ENCODE measurements at places on chromosomes 3 and 15. TPM values are rescaled to one million over a fixed set of nuclear protein-coding genes. Genes with fewer than 3 reads are reported as not detected.

DNA sequence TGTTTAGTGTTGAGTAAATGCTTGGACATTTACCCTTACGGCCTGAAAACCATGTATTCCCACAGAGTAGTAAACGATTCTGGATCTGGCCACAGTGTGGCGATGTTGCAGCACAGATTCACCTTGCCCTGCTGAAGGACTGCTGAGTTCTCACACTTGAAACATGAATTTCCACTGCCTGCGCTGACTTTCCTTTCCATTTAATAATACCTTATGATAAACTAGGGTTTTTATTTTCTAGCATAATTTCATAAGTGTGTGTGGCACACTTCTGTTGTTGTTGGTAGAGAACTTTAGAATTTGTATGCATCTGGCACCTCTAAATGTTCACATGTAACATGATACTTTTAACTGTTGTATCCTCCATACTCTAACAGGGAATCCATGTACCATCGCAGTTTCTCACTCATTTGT lies 53.9 kb downstream of the C3orf38 start:
- no peaks in the 10 kb centered on the region for H3K36me3 ChIP-seq
- H3K4me3 ChIP-seq = no peak overlapping the region
- no peaks in the 10 kb centered on the region for H3K4me1 ChIP-seq
- H3K27me3 ChIP-seq = peaks cover 4% of the 10 kb centered on the region

Gene GABRG3
- not detected for total RNA-seq

DNA sequence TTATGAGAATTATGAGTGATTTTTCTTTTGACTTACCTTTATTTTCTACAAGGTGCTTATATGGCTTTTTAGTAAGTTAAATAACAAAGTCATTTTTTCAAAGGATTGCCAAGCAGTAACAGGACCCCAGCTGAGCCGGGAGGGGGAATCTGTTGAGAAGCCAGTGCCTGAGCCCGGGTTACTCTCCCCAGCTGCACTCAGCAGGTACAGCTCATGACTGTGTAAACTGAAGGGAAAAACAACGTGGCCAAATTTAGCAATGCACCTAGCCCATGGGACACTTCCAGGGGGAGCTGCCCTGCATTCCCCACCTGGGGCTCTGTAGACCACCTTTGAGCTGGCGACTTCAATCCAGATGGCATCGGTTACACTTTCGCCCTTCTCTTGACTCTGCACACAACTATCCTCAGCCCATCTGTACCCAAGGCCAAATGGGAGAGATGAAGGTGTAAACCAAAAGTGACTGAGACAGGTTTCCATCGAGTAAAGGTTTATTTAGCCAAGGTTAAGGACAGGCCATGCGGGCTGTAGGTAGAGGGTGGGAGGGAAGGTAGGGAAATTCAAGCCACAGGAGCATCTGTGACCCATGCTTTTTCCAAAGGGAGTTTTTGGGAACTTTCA lies 18.2 kb upstream of the HCN4 start:
- peaks cover 24% of the 10 kb centered on the region for H3K27me3 ChIP-seq
- H3K4me3 ChIP-seq = no peak overlapping the region
- no peak for DNase-seq
- no peaks in the 10 kb centered on the region for H3K4me1 ChIP-seq
- H3K36me3 ChIP-seq = no peaks in the 10 kb centered on the region
- no peak overlapping the region for H3K27ac ChIP-seq

- H3K36me3 ChIP-seq = no peaks in the 10 kb centered on the region
- peak overlapping the region; percentile 44 for H3K4me3 ChIP-seq
- no peak overlapping the region for H3K27ac ChIP-seq
- H3K27me3 ChIP-seq = peaks cover 36% of the 10 kb centered on the region
- H3K4me1 ChIP-seq = peaks cover 6% of the 10 kb centered on the region
- peak; percentile 43 for DNase-seq
Observed at GRCh38 chr3:194003114-194004057, 132.6 kb upstream of the HES1 start.

Gene CASR
- total RNA-seq = not detected

DNA sequence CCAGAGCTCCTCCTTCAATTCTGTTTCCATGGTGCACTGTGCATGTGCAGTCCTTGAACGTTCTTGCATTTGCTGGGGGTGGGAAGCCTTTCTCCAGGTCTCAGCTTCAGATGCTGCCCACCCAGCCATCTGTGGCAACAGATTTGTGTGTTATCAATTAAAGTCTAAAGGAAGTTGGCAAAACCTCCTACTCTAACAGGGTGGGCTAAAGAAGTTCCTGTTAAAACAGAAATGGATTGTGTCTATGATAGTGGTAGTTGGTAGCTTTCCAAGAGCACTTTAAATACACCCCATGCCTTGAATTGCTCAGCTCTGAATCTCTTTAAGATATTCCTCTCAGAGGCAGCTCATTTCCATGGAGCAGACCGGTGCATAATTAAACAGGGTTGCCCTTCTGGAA lies 488.0 kb upstream of the SUCLG2 start:
- DNase-seq = no peak
- H3K27ac ChIP-seq = no peak overlapping the region
- H3K4me3 ChIP-seq = no peak overlapping the region

Gene PPP1R14D
- total RNA-seq = not detected

DNA sequence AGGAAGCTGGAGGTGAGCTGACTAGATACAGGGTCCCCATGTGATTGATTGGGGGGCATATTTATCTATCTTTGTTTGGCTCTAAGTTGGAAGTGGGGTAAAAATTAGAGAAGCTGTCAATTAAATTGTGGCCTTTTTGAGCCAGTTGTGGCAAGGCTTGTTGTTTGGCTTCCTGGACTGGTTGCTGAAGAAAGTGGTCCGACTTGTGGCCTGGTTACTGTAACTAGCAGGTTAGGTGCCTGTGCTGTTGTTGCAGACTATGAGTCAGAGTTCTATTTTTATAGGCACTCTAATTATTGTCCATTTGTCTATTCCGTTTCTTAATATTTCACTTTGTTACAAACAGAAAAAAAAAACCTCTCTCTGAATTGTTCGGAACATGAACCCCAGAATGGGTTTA lies 129.1 kb upstream of the CNTN6 start:
- H3K27ac ChIP-seq = no peak overlapping the region
- H3K27me3 ChIP-seq = no peaks in the 10 kb centered on the region
- no peak for DNase-seq
- H3K36me3 ChIP-seq = peaks cover 3% of the 10 kb centered on the region
- H3K4me3 ChIP-seq = no peak overlapping the region

GRCh38 chr3:185030399-185030798 lies 122.5 kb downstream of the C3orf70 start:
- no peaks in the 10 kb centered on the region for H3K4me1 ChIP-seq
- no peak for DNase-seq
- no peaks in the 10 kb centered on the region for H3K27me3 ChIP-seq
- H3K27ac ChIP-seq = no peak overlapping the region
- H3K36me3 ChIP-seq = peaks cover 68% of the 10 kb centered on the region

- H3K4me1 ChIP-seq = no peaks in the 10 kb centered on the region
- H3K36me3 ChIP-seq = no peaks in the 10 kb centered on the region
- H3K27me3 ChIP-seq = peaks cover 32% of the 10 kb centered on the region
- H3K27ac ChIP-seq = no peak overlapping the region
- no peak for DNase-seq
Observed at GRCh38 chr3:9139366-9139765, 110.1 kb downstream of the SRGAP3 start.

Gene UROC1
- not detected for total RNA-seq

Gene GP9
- total RNA-seq = not detected

DNA sequence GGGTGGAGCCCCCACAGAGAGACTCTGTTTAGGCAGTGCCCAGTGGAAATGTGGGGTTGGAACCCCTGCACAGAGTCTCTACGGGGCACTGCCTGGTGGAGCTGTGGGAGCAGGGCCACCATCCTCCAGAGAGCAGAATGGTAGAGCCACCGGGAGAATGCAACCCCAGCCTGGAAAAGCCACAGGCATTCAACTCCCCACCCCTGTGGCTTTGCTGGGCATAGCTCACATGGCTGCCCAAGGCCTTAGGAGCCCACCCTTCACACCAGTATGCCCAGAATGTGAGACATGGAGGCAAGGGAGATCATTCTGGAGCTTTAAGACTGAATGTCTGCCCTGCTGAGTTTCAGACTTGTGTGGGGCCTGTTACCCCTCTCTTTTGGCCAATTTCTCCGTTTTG lies 19.0 kb upstream of the CHCHD6 start:
- no peaks in the 10 kb centered on the region for H3K36me3 ChIP-seq

DNA sequence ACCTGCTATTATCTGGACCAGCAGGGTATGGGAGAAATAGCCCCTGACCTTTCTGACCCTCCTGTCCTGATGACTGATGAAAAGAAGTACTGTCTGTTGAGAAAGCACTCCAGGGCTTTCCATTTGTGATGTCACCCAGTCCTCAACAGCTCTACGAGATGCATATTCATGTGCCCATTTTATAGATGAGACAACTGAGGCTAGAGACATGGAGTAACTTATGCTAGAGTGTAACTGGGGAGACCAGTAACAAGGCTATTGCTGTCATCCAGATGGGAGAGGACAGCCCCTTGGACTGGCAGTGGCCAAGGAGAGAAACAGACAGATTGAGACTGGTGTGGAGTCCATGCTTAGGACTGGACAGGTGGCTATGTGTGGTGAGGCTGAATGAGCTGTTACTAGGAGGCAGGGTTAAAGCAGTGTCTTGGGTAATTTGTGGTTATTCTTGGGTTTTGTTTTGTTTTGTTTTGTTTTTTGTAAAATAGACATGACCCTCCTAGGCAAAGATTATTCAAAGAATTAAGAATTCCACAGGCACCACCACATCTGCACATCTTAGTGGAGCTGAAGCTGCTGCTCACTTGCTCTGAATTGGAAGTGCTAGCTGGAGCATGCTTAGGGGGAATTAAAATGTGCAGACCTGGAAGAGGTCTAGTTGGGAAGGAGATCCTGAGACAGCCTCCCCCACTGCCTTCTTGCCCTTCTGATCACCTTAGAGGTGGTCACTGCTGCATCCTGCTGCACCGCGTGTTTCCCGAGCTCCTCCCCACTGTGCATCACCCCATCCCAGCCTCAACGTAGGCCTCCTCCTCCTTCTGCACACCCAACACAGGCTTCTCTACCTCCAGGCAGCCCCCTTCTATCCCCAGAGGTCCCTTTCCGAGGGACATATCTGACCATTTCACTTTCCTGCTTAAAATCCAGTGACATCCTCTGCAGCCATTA lies 8.4 kb downstream of the HRH1 start:
- no peak overlapping the region for H3K4me3 ChIP-seq
- no peaks in the 10 kb centered on the region for H3K4me1 ChIP-seq
- peaks cover 34% of the 10 kb centered on the region for H3K27me3 ChIP-seq
- DNase-seq = no peak

DNA sequence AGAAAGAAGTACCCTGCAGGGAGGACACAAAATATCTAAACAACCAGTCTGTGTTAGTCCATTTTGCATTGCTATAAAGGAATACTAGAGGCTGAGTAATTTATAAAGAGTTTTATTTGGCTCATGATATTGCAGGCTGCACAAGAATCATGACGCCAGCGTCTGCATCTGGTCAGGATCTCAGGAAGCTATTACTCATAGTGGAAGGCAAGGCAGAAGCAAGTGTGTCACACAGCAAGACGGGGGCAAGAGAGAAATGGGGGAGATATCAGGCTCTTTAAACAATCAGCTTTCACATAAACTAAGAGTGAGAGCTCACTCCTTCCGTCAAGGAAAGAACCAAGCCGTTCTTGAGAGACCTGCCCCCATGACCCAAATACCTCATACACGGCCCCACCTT lies 614.8 kb downstream of the ZIC1 start:
- no peaks in the 10 kb centered on the region for H3K27me3 ChIP-seq
- no peaks in the 10 kb centered on the region for H3K36me3 ChIP-seq
- H3K4me1 ChIP-seq = no peaks in the 10 kb centered on the region
- no peak for DNase-seq

DNA sequence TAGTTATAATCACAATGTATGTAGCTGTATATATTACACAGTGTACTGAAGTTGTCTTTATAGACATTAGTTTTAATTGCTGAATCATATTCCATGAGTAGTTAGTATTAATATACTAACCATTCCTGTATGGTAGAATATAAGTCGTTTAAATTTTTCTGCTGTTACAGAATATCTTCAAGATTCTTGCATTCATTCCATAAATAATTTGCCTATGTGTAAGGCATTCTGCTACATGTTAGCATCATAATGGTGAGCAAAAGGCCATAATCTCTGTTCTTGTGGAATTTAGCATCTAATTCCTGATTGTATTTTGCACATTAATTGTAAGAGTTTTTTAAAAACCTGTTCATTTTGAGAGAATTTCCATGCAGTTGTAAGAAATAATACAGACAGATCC lies 14.1 kb downstream of the GYG1 start:
- H3K36me3 ChIP-seq = peaks cover 23% of the 10 kb centered on the region
- H3K27ac ChIP-seq = no peak overlapping the region
- H3K4me3 ChIP-seq = no peak overlapping the region
- no peak for DNase-seq

DNA sequence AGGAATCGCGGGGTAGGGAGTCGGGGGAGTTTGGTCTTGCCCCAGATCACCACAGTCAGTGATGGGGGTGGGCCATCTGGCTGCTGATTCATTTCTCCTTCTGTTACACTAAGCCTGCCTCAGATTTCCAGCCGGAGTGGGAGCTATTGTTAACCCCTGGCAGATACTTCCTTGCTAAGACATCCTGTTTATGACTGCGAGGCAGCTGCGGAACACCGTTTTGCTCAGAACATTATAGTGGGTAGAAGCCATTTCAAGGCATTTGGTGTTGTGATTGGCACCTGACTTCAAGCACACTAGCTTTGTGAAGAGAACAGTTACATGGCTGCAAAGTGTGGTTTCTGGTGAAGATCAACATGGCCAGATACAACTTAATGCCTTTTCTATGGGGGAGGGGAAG lies 73.8 kb downstream of the FLNB start:
- no peaks in the 10 kb centered on the region for H3K27me3 ChIP-seq
- peaks cover 63% of the 10 kb centered on the region for H3K4me1 ChIP-seq

GRCh38 chr15:94542391-94542790 lies 311.0 kb downstream of the MCTP2 start:
- no peaks in the 10 kb centered on the region for H3K36me3 ChIP-seq
- H3K27ac ChIP-seq = no peak overlapping the region
- no peak for DNase-seq
- no peak overlapping the region for H3K4me3 ChIP-seq
- peaks cover 34% of the 10 kb centered on the region for H3K27me3 ChIP-seq
- H3K4me1 ChIP-seq = no peaks in the 10 kb centered on the region

DNA sequence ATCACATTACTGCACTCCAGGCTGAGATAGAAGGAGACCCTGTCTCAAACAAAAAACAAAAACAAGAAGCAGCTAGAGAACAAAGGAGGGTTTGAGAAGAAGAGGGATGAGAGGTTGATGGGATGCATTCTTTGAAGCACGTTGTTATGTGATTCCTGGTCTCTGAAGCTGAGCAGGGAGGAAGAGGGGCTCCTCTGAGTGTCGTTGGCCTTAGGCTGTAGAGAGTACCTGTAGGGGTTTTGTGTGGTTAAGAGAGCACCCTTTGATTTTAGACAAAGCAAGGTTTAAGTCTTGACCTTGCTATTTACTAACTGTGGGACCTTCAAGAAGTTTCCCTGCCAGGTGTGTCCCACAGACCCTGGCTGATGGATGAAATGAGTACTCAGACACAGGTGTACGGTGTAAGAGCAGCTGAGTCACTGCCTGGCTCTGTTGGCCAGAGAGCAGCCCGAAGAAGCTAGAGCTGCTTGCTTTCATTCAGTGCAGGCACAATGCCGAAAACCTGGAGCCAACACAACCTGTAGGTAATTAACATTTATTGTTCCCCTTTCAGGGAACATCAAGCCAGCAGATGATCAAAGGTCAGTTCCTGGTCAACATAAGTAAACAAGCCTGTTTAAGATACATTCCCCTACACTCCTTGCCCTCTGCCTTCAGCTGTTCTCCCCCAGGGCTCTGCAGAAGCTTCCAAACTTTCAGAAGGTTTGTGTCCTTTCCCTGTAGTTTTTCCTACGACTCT lies 67.2 kb downstream of the LRRK1 start:
- DNase-seq = no peak
- H3K4me3 ChIP-seq = no peak overlapping the region
- no peak overlapping the region for H3K27ac ChIP-seq
- H3K36me3 ChIP-seq = no peaks in the 10 kb centered on the region

- H3K27me3 ChIP-seq = peaks cover 10% of the 10 kb centered on the region
- H3K36me3 ChIP-seq = no peaks in the 10 kb centered on the region
Observed at GRCh38 chr15:38854506-38854905, 289.9 kb upstream of the RASGRP1 start.

Gene WDR93
- not detected for total RNA-seq

Gene DNASE1L3
- not detected for total RNA-seq
